Activated CD8-positive, alpha-beta T cell treated with anti-CD3 and anti-CD28 coated beads for 36 hours (primary cell): ENCODE measurements at places on chromosomes 1 and 21. TPM values are rescaled to one million over a fixed set of nuclear protein-coding genes. Genes with fewer than 3 reads are reported as not detected.

The GBP1 gene
- 69.6 TPM for total RNA-seq

The LY9 gene
- total RNA-seq = 19.5 TPM

The RHOU gene
- 1.2 TPM for total RNA-seq

GRCh38 chr1:21896652-21897532 is 40.2 kb downstream of the HSPG2 start:
- H3K4me1 ChIP-seq = no peaks in the 10 kb centered on the region
- H3K4me3 ChIP-seq = no peak overlapping the region
- no peak for DNase-seq
- H3K27me3 ChIP-seq = no peaks in the 10 kb centered on the region

DNA sequence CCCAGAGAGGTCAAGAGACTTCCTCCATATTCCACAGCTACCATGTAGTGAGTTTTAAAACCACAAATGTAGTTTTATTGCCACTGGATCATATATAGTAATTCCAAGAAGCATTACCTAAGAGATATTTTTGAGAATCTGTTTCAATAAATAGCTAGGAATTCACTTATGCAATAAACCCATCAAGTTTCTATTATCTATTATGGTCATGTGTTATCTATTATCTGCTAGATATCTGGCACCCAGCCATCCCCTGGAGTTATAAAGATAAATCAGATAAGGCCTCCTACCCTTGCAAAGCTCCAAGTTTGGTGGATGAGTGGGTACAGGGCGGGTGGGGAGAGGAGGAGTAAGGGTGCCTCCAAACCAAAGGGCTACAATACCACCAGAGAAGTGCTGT is 10.3 kb upstream of the VWA5B1 start:
- H3K27me3 ChIP-seq = peaks cover 31% of the 10 kb centered on the region
- DNase-seq = no peak
- H3K4me1 ChIP-seq = no peaks in the 10 kb centered on the region
- no peaks in the 10 kb centered on the region for H3K36me3 ChIP-seq
- no peak overlapping the region for H3K27ac ChIP-seq
- H3K4me3 ChIP-seq = no peak overlapping the region

- no peaks in the 10 kb centered on the region for H3K4me1 ChIP-seq
- H3K27me3 ChIP-seq = peaks cover 3% of the 10 kb centered on the region
- peak; percentile 79 for DNase-seq
- no peaks in the 10 kb centered on the region for H3K36me3 ChIP-seq
These were observed 133.7 kb downstream of the CAPN8 start for GRCh38 chr1:223531742-223532341.

GRCh38 chr1:19124273-19124672 is 85.8 kb downstream of the UBR4 start:
- H3K27ac ChIP-seq = peak overlapping the region; percentile 79
- H3K36me3 ChIP-seq = peaks cover 93% of the 10 kb centered on the region
- DNase-seq = peak; percentile 47

- H3K4me3 ChIP-seq = no peak overlapping the region
- DNase-seq = no peak
- H3K4me1 ChIP-seq = no peaks in the 10 kb centered on the region
- H3K27me3 ChIP-seq = no peaks in the 10 kb centered on the region
- no peaks in the 10 kb centered on the region for H3K36me3 ChIP-seq
- H3K27ac ChIP-seq = no peak overlapping the region
These were observed 21.1 kb downstream of the TBX19 start for GRCh38 chr1:168301664-168302320.
